Forelimb muscle (tissue), 1 donor: ENCODE measurements at places on chromosomes 16 and 17.

GRCh38 chr17:8082292-8082691 lies 5.2 kb downstream of the ALOX12B start:
- no peak for DNase-seq

GRCh38 chr17:82704886-82705285 lies 6.4 kb upstream of the RAB40B start:
- no peak for DNase-seq

DNA sequence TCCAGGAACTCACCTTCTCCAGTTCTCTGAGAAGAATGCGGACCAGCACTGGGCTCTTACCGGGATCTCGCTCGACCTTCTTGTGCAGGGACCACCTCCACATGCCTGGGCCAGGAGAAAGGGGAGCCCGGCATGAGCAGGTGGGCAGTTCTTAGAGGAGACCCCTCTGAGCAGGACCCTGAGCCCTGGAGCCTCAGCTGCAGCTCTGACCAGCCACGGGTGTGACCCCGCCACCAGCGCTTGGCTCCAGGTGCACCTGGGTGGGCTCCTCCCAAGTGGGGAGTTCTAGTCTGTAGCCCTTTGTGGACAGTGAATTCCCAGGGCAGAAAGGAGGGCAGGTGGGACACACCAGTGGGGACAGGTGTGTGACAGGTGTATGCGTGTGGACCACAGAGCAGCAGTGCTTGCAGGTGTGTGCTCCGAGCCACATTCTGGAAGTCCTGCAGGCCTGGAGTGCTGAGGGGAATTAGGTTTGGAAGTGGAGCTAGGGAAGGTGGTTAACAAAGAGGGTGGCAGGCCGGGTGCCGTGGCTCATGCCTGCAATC lies 28.9 kb downstream of the PIK3R6 start:
- no peak for DNase-seq

DNA sequence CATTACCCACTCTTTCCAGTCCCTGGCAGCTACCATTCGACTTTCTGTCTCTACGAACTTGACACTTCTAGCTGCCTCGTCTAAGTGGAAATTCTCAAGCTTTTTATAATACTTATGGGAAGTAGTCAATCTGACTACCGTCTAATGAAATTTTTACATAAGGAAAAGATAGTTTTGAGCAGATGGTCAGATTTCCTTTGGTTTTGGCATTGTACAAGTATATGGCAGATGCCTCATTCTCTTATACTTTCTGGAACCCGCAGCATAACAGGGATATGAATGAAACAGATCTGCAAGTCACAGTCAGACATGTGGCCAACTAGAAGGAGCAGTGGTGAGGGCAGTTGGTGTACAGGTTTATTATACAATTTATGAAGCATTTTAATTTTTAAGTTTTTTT lies 146.0 kb downstream of the PITPNC1 start:
- DNase-seq = no peak

DNA sequence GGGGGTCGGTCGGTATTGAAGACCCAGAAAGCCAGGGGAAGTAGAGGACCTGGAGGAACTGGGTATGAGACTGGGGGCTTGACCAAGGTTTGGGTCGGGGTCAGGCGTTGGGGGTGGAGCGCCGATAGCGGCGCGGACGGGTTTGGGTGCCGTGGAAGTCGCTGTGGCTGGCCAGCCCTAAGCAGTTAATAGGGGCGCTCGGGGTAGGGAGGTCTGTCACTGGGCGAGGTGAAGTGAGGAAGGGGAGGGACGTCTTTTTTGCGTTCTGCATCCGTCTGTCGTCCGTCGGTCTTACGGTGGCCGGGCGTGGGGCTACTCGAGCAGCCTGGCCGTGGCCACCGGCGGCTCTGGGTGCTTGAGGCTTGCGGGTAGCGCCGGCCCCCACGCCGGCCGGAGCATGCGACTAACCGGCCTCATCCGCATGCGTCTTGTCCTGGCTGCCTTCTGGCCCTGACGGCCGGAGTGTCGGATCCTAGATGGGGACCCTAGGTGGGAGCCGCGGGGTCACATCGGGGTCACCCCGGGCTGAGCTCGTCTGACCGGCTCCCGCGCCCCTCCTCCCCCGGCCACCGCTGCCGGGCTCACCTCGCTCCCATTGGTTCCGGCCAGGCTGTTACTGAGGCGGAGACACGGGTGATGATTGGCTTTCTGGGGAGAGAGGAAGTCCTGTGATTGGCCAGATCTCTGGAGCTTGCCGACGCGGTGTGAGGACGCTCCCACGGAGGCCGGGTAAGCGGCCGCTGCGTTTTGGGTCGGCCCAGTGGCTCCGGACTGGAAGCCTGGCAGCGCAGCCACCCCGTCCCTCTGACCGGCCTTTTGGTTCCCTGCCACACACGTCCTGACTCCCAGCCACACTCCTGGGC lies 10.3 kb upstream of the TMEM88 start:
- DNase-seq = no peak

- no peak for DNase-seq
Observed at GRCh38 chr16:2250652-2251295, 613 bp downstream of the ECI1 start.

GRCh38 chr16:15607700-15608396 lies 35.1 kb downstream of the MARF1 start:
- no peak for DNase-seq

DNA sequence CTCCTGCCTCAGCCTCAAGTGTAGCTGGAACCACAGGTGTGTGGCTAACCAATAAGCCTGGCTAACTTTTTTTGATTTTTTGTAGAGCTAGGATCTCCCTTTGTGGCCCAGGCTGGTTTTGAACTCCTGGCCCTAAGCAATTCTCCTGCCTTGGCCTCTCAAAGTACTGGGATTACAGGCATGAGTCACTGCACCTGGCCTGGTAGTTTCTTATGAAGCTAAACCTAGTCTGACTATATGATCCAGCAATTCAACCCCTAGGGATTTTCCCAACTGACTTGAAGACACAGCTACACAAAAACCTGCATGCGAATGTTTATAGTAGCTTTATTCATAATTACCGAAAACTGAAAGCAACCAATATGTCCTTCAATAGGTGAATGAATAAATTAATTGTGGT lies 176.2 kb upstream of the IRX3 start:
- no peak for DNase-seq

- no peak for DNase-seq
Observed at GRCh38 chr17:78425429-78425828, 47.0 kb downstream of the PGS1 start.

- no peak for DNase-seq
Observed at GRCh38 chr16:269061-269796, 6.5 kb downstream of the RGS11 start.

DNA sequence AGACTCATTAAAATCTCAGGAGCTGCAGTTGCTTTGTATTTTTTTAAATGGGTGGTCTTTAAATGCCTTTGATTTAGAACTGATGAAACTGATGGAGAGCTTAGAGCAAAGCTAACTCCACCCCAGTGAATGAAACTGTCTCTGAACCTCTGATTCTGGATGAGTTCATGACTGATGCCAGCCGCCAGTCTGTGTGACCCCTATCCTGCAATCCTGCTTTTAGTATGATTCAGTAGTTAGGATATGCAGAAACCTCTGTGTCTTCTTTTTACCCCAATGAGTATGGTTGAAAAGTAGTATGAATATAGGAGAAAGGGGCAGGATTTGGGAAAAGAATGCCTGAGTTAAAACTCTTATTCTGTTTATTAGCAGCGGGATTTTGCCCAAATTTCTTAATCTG lies 12.3 kb upstream of the SALL1 start:
- no peak for DNase-seq
